ENCODE measurements at places on chromosomes 13 and 19. TPM values are rescaled to one million over a fixed set of nuclear protein-coding genes. Genes with fewer than 3 reads are reported as not detected.

Gene NLRP9
- not detected for total RNA-seq

Gene DPRX
- total RNA-seq, result not detected

Gene SMIM24
- total RNA-seq, result not detected

Gene ZNF486
- 3.4 TPM for total RNA-seq

Gene MED26
- total RNA-seq, result 3.7 TPM

Gene AMER2
- not detected for total RNA-seq

Gene MYO16
- total RNA-seq, result under 0.01 TPM

Gene MISP3
- total RNA-seq, result 0.26 TPM
